ENCODE measurements at places on chromosomes 3 and 15.

- peak; percentile 12 for DNase-seq
Observed at GRCh38 chr3:164539215-164539614, 539.1 kb downstream of the SI start.

GRCh38 chr3:148532326-148532725 lies 165.4 kb upstream of the AGTR1 start:
- no peak for DNase-seq

GRCh38 chr3:133872781-133873180 lies 22.9 kb downstream of the RAB6B start:
- DNase-seq: no peak

DNA sequence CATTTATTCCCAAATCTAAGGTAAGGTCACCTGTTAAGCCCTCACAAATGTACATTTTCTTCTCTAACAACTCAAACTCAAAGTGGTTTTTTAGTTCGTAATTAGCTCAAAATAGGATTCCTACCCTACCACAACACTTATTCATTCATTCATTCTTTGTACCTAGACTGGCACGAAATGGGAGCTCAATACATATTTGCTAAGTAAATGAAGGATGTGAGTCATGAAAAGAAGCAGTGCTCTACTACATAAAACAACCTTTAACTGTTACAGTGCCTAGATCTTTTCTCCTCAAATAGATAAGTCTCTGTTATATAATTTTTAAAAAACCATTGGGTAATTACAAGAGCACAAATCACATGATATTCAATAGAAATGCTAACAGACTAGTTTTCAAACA lies 13.1 kb downstream of the RSL24D1 start:
- no peak for DNase-seq

DNA sequence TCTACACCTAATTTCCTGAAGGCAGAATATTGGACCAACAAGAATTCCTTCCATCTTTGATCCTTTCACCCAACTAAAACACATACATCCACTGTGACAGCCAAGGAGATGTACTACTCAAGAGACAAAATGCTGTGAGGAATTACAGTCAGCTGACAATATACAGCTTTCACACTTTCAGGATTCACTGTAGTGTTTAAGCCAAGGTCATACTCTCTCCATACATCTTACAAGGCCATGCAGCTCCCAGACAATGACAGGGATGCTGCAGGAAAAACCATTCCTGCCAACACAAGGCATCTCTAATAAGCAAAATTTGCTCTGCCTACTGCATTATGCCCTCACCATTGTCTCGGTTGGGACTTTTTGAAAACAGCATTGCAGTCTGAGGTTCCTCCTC lies 170.7 kb downstream of the TBC1D5 start:
- no peak for DNase-seq

All from NCI-H1105 (cell line).